ENCODE measurements at places on chromosomes 7 and 10. TPM values are rescaled to one million over a fixed set of nuclear protein-coding genes. Genes with fewer than 3 reads are reported as not detected.

DNA sequence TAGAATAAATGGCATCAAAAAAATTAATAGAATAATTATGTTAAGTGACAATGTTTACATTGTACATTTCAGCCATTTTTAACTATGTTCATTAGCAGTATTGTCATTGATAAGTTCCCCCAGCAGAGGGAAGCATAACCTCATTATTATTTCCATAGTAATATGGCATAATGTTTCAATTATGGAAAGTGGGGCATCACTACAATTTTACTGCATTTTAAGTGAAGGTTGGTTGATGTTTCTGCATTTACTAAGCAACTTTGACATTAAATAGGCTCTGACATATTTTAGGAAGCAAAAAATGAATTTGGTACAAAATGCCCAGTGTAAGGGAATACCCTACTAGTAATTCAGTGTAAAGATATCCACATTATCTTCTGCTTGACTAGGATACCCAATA lies 218.3 kb downstream of the SEMA3A start:
- peak; percentile 64 for DNase-seq

- DNase-seq: no peak
Observed at GRCh38 chr10:34699904-34700517, 115.1 kb downstream of the PARD3 start.

C10orf67 gene
- total RNA-seq: not detected

MARVELD1 gene
- total RNA-seq: 57.5 TPM

DNA sequence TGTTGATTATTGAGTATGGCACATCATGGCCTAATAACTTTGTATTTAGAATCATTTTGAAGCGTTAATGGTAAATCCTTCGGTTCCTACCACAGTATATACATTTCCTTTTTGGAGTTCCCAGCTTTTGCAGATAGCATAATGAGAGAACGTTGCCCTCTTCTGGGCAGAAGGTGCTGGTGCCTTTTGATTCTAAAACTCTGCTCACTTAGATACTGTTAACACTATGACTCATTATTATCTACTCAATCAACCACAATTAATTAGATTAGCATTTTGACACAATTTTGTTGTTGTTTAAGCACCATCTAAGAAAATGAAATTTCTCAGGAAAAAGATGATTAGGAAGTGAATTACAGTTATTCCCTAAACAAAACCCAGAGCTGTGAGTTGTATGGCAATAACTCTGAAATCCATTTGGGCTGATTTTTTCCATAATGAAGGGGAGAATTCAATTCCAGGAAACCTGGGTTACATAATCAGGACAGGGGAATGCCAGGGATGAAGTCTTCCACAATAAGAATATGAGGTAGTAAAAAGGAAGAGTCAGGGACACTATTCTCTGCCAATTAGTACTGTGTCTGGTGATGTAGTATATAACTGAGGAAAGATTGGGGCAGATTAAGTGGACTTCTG lies 11.5 kb upstream of the DLD start:
- DNase-seq: peak; percentile 91

GRCh38 chr7:29292886-29293658 lies 98.5 kb downstream of the CHN2 start:
- DNase-seq: no peak

AGBL3 gene
- total RNA-seq: 2.2 TPM

DNA sequence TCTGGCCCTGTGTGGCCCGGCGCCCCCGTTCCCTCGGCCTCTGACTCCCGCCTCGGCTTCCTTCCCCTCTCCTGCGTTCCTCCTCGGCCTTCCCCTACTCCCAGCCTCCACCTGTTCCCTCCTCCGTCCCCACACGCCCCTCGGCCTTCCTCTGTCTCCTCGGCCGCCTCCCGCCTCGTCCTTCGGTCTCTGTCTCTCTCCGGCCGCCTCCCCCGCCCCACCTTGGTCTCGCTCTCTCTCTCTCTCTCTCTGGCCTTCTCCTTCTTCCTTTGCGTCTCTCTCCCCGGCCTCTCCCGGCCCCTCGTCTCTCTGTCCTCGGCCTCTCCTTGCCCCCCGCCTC lies 588 bp downstream of the GET4 start:
- DNase-seq: no peak

GRCh38 chr10:70448236-70448635 lies 6.8 kb upstream of the NODAL start:
- no peak for DNase-seq

OR2A42 gene
- total RNA-seq: not detected

- no peak for DNase-seq
Observed at GRCh38 chr10:120729547-120729946, 121.6 kb upstream of the WDR11 start.

DNA sequence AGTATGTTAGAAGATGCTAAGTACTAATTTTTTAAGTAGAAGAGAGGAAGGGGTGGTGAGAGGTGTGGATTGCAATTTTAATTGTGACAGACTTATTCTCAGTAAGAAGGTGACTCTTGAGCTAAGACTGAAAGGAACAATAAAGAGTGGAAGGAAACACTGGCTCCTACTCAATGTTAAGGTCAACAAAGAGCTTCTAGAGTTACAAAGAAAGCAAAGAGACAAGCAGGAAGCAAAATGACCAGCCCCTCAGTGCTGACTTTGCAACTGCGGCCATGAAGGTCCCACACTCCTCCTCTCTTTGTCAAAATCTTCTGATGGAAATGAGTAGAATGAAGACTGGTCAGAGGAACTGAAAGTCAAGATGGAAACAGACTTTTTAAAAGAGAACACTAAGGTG lies 79.9 kb upstream of the FOXI2 start:
- DNase-seq: no peak

DNA sequence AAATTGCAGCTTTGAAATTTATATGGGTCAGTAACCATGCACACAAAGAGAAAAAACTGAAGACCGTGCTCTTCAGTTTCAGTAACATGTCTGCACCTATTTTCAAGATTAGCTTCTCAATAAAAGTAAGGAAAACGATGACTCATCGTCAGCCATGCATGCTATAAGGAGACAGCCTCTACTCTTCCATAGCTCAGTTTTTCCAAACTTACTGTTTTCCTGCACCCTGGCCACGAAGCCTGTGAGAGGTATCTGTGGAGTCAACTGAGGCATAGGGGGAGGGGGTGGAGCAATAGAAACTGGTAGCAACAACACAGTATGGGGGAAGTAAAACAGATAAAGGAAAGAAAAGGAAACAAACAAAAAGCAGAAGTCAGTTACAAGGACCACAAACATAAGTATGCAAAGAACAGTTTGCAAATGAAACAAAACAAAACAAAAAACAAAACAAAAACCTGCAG lies 58.0 kb downstream of the PDSS1 start:
- no peak for DNase-seq

GRCh38 chr7:16695621-16696237 lies 49.7 kb downstream of the BZW2 start:
- no peak for DNase-seq

DNA sequence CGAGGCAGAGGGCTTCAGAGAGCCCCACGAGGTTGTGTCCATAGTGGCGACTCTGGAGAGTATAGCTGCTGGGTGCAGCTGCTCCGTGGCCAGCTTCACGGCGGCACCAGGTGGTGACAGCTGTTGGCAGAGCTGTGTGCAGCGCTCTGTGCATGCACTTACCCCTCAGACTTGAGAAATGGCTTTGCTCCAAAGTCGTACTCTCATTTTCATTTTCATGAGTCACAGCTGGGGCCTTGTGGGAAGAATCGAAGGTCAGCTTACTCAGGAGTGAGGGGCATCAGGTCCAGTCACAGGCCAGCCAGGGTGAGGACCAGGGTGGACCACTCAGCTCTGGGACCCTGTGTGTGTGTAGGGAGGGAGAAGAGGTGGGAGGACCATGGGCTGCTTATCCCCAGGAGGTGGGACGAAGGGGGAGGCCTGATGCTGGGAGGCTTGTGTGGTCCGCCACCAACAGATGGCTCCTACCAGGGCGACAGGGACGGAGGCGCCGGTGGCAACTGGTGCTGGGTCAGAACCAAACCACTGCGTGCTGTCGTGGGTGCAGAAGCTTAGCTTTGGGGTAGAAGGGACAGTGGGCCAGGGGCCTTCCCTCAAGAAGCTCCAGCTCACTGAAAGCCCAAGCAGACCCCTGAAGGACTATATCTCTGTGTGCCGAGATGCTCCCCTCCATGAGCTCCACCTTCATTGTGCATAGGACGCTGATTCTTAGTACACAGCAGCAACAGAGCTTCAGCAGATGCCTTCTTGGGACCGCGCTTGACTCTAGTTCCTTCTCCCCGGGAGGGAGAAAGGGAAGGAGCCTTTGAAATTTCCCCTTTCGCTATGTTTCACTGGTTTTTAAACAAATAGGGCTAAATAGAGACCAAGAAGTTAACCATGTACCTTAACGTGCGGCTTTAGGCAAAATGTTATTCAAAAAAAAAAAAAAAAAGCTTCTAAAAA lies 225.0 kb downstream of the CELF2 start:
- no peak for DNase-seq

- no peak for DNase-seq
Observed at GRCh38 chr7:98049034-98049433, 57.6 kb upstream of the LMTK2 start.

GRCh38 chr7:121447243-121447910 lies 51.3 kb upstream of the FAM3C start:
- no peak for DNase-seq

DNA sequence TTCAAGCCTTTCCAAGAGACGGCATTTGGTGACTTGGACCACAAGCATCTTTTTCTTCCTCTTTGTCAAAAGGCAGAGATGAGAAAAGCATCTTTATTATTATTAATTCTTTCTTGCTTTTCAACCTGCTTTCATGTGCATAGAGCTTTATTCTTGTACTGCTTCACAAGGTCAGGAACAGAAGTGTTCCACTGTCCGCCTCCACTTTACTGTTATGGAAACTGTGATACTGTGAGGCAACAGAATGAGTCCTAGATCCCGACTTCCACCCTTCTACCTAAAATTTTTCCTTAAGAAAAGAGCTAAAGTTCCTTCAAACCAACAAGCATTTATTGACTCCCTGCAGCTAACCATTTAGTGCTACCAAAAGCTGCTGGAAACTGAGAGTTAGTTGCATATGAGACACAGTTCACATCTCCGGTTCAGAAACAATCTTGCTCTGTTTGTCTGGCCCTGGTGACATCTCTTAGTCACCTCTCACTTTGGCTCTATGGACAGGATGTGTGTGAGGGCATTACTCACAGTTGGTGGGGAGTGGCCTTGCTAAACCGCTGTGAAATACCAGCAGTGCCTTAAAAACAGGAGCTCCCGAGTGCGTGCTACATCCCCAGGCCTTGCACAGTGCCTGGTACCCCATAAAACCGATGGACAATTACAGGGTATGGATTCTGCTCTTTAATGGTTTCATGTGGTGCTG lies 77.1 kb upstream of the TRIL start:
- peak; percentile 91 for DNase-seq

CACNB2 gene
- total RNA-seq: under 0.01 TPM

ADAM8 gene
- 1.2 TPM for total RNA-seq

GRCh38 chr10:63702092-63702491 lies 180.9 kb downstream of the REEP3 start:
- no peak for DNase-seq

STEAP4 gene
- 5.4 TPM for total RNA-seq

- DNase-seq: peak; percentile 14
Observed at GRCh38 chr7:114295522-114295921, 119.1 kb upstream of the FOXP2 start.

GRCh38 chr10:13340626-13341376 lies 7.3 kb downstream of the SEPHS1 start:
- no peak for DNase-seq

DNA sequence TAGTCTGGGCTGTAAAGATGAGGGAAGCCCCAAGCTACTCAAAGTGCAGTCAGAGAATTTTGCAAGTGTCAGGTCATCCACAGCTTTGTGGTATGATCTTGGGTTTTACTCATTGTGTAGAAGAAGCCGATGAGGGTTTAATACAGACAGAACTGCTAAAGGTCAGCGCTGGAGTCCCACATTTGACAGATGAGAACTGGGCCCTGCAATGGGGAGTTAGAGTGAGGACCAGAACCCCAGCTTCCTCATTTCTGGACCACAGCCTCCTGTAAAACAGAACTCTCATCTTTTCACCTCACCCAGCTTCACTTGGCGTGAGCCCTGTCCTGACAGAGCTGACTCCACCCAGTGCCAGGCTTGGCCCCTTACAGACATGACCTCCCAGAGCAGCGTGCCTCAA lies 20.1 kb downstream of the LRRC20 start:
- no peak for DNase-seq

TMEM213 gene
- total RNA-seq: not detected

GRCh38 chr10:79984851-79985250 lies 35.9 kb upstream of the SFTPD start:
- DNase-seq: no peak

DNA sequence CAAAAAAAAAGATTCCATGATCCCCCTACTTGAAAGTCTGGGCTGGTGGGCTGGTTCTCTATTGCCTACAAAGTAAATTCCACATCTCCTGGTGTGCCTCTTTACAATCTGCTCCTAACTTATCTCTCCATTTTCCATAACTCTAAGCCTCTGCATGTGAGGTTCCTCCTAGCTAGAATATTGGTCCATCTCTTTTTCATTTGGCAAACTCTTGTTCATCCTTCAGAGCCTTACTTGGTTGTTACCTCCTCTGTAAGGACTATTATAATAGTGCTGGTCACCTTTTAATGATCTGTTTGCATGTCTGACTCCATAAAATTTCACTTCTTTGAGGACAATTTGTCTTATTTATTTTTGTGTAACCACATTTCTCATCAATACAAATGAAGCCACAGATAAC lies 1.6 kb upstream of the NRCAM start:
- peak; percentile 54 for DNase-seq
